ENCODE measurements at places on chromosomes 1 and 21.

- no peak for DNase-seq
Measured at GRCh38 chr1:66553846-66554245, 19.9 kb downstream of the SGIP1 start.

- DNase-seq, result no peak
Measured at GRCh38 chr21:18411565-18411964, 8.0 kb upstream of the TMPRSS15 start.

- DNase-seq, result no peak
Measured at GRCh38 chr1:6815726-6816125, 30.5 kb downstream of the CAMTA1 start.

GRCh38 chr1:75733661-75734060 is 9.2 kb downstream of the ACADM start:
- DNase-seq, result no peak

- no peak for DNase-seq
Measured at GRCh38 chr1:117359561-117360289, 7.5 kb upstream of the MAN1A2 start.

- DNase-seq, result peak; percentile 43
Measured at GRCh38 chr1:212557739-212558692, 50.5 kb upstream of the ATF3 start.

- no peak for DNase-seq
Measured at GRCh38 chr1:179127163-179127895, 45.5 kb downstream of the TOR3A start.

- no peak for DNase-seq
Measured at GRCh38 chr21:35812679-35813078, 247.6 kb downstream of the SETD4 start.

DNA sequence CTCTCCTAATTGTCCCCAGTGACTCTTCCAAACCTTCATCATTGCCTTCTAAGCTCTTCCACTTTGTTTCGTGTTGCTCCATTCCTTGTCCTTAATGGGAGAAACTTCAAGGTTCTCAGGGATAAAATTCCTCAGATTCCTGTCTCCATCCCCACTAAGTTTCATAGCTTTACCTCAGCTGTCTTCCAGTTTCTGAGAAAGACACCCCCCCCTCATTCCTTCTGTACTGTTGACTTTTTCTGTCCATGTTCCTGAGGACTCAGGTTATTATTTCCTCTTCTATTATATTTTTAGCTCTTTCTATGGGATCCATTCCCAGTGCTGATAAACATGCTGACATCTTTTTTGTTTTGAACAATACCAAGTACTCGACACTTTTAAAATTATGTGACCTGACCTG is 215.3 kb upstream of the PTGFR start:
- DNase-seq, result no peak

DNA sequence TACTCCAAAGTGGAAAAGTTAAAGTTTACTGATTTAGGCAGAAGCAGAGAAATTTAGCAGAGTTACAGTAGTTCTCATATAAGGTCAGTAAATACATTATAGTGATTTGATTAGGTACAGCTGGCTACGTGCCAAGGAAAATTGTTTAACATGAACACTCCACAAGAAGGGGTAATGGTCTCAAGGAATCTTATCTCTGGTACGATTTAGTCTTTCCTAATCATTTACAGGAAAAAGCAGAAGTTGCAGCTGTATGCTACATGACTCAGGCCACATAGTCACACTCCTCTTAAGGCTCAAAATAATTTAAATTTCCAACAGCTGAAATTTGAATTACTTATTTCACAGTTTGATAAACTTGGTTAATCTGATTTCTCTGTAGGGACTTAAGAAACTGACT is 36.9 kb upstream of the OR2B11 start:
- no peak for DNase-seq

- no peak for DNase-seq
Measured at GRCh38 chr1:40385437-40386358, 12.2 kb downstream of the SMAP2 start.

DNA sequence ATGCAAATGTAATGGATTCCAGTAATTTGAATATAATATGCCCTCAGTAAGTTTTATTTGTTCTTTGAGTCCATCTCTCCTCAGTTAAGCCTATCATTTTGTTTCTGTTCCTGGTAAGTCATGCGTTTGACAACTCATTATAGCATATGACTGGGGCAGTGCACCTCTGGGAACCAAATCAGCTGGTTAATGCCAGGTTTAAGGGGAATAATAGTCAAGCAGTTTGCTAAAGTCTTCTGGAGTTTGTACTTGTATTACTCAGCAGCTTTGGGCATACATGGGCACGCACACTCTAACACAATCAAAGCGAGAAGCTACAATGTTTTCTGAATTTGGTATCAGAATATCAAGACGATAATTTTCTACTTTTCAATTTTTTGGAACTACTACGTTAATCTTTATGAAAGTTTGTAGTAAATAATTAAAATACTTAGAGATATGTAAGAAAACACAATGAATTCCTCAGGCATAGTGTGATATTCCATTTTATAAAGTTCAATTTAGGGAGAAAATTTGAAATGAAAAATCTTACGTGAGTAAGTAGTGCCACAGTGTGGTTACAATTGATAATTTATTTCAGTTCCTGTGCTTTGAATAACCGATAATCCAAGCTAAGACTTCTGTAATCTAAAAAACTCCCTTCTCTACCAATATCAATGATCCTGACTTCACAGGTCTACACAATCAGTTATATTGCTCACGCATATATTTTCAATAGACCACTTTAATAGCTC is 43.8 kb upstream of the KCTD3 start:
- DNase-seq, result no peak

- no peak for DNase-seq
Measured at GRCh38 chr1:233901495-233901894, 3.0 kb upstream of the SLC35F3 start.

DNA sequence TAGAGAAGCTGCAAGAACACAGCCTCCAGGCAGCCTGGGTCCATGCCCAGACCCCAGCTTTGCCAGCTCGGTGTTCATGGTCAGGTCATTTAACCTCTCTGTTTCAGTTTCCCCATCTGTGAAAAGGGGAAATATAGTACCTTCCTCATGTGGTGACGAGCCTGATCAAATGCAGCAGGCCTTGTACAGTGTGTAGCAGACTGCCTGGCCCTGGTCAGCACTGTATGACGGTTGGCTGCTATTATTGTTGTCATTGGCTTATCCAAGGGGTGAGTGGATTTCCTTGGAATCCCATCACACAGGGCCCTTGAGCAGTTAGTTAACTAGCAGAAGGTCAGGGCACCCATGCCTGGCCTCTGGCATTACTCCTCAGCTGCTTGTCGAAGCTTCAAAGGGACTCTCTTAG is 6.6 kb upstream of the TMEM51 start:
- DNase-seq, result no peak

DNA sequence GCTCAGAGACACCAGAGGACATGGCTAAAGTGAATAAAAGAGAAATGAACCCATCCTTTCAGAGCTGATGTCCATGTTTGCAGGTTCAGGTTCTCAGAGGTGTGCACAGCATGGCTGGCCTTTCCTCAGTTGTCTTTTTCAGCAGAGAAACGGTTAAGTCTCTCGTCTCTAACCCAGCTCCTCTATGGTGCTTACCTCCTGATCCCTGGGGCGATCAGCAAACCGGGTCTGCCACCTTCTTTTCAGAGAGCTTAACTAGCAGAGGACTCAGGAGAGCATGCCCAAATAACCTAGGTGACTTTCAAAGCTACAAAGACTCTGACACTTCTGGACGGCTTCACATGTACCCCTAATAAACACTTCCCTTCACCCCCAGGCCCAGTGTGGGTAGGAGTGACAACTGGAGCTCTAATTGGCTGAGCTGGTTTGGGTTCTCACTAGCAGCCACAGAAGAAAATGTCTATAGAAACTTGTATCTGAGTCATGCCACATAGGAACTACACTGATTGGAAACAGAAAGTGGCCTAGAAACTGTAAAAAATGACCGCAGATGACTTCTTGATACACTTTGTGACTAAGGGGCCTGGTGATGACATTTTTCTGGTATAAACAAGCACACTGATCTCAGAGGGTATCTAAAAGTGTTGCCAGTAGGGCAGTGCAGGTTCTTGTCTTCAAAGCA is at the start of gene AIM2:
TSS of gene AIM2 (minus strand) at position 329 of the 682 bp plus-strand sequence. CDS start 3,267 bp downstream, outside the sequence.
- no peak for DNase-seq

DNA sequence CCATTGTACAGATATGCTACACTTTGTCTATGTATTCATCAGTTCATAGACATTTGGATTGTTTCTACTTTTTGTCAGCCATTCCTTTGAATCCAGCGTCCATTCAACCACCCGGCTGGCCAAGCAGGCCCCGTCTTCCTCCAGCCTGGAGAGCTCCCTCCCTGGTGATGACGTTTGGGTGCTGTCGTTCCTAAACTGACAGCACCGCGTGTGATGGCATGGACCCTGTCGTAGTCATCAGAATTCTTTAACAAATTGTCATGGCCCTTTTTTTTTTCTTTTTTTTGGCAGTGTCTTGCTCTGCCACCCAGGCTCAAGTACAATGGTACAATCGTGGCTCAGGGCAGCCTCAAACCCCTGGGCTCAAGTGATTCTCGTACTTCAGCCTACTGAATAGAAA is 138.6 kb upstream of the ERRFI1 start:
- no peak for DNase-seq

GRCh38 chr1:221747839-221748238 is 6.0 kb upstream of the DUSP10 start:
- no peak for DNase-seq

GRCh38 chr1:152735648-152736047 is 22.2 kb upstream of the KPRP start:
- no peak for DNase-seq

GRCh38 chr1:155499263-155499662 is 63.3 kb downstream of the ASH1L start:
- no peak for DNase-seq

DNA sequence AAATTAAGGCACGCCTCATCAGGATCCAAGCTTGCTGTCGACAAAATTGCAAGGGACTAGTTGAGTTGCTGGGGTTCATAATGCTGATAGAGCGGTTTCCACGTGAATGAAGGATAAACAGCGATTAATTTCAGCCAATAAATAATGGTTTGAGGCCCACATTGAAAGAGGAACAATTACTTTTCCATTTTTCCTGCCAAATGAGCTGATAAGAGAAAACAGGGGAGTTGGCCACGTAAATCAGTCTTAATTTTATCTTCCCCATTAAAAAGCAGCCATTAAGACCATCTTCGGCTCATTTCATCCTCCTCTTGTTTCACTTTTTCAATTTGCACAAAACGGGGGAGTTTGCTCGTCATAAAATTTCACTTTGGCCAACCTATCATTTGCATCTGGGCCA is 235.5 kb upstream of the RRP15 start:
- DNase-seq, result no peak

DNA sequence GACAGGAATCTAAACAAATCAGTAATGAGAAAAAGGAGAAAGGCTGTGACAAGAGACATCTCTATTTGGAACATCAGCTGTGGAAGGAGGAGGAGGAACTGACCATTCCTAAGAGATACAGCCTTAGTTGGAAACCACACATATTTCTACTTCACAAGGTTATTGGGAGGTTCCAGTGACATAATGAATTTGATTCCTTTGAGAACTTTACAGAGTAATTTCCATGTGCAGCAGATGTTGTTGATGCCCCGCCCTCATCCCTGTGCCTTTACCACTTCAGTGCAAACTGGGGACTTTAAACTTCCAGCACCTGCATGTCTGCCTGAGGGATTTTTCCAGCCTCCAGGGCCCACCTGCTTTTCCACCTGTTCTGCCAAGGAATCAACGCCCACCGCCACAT is 9.3 kb upstream of the ST6GALNAC5 start:
- DNase-seq, result no peak

DNA sequence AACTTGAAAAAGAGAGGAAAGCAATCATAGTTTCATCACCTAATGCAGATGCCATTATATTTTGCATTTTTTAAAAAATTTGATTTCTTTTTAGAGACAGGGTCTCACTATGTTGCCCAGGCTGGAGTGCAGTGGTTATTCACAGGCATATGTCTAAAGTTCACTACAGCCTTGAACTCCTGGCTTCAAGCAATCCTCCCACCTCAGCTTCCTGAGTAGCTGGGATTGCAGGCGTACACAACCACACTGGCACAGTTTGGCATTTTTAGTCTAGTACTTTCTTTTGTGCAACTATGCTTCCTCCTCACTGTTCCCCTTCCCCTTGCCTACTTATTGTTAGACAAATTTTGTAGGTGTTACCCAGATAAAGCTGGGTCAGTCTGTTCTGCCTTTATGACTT is 18.0 kb downstream of the RHOU start:
- DNase-seq, result no peak

DNA sequence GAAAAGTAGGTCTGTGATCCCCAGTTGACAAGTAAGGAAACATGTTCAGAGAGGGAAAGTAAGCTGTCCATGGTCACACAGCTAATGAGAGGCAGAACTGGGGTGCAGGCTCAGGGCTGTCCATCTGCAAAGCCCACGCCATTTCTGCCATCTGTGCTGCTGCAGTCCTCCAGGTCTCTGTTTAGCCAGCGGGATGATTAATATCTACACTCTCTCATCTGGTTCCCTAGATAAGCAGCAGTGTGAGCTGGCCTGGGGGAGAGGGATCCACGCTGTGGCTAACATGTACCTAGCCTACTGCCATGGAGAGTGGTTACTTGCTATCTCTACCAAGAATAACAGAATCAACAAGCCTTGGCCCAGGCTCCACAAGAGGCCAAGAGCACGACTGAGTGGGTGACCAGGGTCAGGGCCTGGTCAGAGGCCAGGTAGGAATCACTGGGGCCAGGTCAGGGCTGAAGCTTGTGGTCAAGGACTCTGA is 75.2 kb downstream of the TRABD2B start:
- no peak for DNase-seq

GRCh38 chr1:19360843-19361610 is 48.9 kb downstream of the SLC66A1 start:
- DNase-seq, result no peak

DNA sequence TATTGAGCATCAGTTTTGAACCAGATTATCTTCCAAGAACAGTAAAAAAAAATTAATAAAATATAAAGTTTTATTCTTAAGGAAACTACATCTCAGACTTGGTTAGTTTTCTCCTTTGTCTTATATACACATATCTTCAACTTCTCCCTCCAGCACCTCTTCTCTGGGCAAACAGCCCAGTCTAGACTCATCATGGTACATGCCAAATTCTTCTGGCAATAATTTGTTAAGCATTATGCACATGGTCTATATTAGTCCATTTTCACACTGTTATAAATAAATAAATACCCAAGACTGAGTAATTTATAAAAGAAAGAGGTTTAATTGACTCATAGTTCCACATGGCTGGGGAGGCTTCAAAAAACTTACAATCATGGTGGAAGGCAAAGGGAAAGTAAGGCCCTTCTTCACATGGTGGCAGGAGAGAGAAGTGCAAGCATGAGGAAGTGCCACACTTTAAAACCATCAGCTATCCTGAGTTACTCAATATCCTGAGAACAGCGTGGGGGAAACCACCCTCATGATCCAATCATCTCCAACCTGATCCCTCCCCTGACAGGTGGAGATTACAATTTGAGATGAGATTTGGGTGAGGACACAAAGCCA is 108.7 kb upstream of the RNPC3 start:
- no peak for DNase-seq

DNA sequence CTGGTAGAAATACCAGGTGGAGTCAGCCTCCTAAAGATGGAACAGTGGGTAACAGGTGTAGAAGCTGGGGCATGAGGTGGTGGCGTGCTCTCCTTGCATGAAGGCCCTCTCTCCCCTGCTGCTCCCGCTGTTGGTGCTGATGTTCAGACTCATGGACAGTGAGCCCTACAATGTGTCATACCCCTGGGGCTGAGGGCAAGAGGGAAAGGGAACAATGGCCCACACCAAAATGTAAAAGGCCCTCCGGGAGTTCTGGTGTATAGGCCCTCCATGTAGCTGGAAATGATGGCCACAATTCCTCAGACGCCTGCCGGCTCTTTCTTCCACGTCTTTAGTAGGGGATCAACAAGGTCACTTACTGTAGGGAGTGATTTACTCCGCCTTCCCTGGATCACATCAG is 194.9 kb downstream of the DYRK1A start:
- no peak for DNase-seq
